ENCODE measurements at places on chromosomes 5 and 9.

GRCh38 chr9:101081641-101082040 is 53.1 kb downstream of the PLPPR1 start:
- DNase-seq: no peak

GRCh38 chr9:81737871-81738507 is 48.6 kb upstream of the TLE1 start:
- no peak for DNase-seq

DNA sequence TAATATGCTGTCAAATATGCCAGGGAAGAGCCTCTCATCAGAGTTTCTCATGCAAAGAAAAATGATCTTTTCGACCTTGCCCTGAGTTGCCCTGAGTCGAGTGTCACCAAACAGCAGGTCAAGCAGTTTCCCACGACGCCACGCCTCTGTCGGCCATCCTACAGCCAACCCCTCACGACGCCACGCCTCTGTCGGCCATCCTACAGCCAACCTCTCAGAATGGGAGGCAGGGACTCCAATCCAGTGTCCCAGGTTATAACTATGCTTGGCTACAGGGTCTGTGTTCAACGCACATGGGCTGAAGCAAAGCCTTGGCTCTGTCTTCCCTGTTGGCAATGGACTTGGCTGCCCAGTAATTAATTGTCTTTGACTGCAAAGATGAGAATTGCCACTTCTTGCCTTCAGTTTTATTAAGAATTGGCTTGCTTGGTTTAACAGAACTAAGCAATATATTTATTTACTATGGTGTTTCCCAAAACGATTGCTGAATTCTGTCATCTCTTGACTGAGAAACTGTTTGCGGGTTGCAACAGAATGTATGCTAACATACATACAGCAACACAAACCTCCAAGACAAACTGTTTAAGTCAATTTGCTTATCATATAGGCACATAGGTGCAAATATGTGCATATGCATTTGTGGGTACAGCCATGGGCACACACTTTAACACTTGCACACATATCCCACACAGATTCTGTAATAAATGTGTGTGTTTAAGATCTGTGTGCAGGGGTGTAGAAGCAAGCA is 352.9 kb downstream of the GLIS3 start:
- no peak for DNase-seq

- DNase-seq: no peak
Observed at GRCh38 chr9:121207371-121207940, 5.8 kb upstream of the RAB14 start.

GRCh38 chr9:128049843-128050242 is 17.3 kb downstream of the NAIF1 start:
- no peak for DNase-seq

GRCh38 chr5:105145152-105145551 is 1582.6 kb upstream of the NUDT12 start:
- no peak for DNase-seq

DNA sequence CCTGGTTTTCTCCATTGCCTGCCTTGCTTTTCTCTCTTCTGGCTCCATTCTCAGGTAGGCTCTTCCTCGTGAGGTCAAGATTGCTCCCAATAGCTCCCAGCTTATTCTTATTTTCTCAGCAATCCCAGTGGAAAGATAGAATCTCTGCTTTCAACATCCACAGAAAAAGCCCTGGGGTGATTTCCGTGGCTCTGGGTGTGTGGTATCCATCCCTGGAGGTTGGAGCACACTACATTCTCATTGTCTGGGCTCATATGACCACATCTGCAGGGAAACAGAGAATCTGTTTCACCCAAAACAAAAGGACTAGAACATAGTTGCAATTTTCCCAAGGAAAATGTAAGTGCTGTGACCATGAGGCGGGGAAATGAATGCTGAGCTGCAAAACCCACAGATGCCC is 236.0 kb downstream of the TENT4A start:
- DNase-seq: no peak

DNA sequence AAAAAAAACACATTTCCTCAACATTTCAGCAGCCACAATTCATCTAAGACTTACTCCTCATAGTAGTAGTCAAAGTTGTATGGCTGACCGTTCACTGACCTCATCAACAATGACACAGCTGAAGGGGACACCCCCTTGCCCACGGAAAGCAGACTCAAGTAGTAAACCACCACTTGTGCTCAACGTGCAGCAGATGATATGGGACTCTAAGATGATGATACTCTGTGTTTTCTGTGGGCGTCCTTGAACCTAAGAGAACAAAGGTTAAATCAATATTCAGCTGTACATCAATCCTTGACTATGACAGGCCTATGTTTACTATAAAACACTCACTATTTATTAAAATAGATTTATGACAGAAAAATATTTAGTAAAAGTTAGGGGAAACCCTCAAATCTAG is 71.6 kb downstream of the SETX start:
- no peak for DNase-seq

- peak; percentile 98 for DNase-seq
Observed at GRCh38 chr5:107808671-107809137, 138.0 kb upstream of the EFNA5 start.

DNA sequence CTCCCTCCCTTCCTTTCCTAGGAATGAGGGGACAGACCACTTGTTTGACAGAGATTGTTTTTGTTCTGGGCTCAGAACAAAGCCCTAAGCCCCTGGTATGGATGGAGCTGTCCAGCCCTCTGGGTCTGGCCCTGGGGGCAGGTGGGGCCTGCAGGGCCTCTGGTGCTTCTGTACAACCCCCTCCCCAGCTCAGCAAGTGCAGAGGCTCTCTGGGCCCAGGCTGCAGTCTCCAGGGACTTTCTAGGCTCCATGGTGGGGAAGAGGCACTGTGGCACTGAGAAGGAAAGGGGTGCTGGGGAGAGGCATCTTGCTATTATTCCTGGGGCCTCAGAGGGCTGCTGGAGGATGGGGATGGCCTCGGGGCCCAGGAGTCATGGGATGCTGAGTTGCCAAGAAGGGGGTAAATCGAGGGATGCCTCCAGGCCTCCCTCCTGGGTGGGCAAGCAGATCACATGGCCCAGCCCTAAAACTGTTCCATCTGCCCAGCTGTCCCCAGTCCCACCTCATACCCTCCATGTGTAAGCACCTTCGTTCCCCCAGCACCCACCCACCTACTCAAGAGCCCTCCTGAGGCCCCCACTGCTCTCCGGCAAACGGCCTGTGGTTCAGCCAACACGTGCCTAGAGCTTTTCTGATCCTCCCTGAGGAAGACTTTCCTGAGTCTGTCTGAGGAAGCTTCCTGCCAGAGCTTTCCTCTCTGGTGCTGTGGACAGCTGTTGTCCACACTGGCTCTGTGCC is 225.7 kb downstream of the CACNA1B start:
- no peak for DNase-seq

GRCh38 chr9:16143310-16143709 is 590.5 kb downstream of the CCDC171 start:
- DNase-seq: no peak

GRCh38 chr9:93256878-93257807 is 73.2 kb downstream of the WNK2 start:
- no peak for DNase-seq

DNA sequence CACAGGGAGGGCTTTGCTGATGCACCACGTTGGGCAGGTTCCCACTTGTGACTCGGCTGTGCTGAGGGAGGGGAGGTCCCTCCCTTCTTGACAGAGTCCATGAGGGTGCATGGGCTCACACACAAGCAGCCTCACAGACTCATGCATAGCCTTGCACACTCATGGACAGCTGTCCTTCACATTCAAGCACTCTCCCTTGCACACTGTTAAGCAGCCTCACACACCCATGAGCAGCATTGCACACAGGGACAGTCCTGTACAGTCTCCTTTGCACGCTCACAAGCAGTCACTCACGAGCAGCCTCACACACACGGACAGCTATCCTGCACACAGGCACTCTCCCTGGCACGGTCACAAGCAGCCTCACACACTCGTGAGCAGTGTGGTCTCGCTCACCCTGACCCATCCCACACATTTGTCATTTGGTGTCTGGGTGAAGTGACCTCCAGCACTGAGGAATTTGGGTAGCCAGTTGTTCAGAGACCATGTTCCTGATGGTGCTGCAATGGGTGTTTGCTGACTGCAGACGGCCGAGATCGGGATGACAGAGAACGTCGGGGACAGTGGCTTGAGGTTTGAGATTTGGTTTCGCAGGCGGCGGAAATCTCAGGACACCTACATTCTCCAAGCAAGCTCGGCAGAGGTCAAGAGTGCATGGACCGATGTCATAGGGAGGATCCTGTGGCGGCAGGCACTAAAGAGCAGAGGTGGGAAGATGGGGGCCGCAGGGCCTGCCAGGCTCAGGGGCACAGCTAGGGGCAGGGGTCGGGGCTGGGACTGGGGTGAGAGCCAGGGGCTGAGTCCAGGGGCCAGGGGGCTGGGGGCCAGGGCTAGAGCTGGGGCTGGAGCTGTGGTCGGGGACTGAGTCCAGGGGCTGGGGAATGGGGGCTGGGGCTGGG is 17.7 kb upstream of the LRRC14B start:
- no peak for DNase-seq

DNA sequence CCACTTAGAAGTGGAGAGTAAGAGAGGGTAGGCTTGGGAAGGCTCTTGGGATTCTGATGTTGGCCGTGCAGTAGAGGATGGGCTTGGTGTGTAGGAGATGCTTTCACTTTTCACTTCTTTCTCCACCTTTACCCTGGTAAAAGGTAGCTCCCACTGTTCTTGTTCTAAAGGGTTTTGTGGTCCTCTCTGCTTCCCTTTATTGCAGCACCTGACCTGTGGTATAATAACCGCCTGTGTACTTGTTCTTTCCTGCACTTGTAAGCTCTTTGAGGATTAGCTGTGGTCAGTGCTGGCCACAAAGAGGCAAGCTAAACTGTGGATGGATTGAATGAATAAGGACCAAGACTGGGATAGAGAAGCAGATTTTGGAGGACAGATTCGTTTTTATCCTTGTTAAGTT is 25.2 kb downstream of the KDM4C start:
- DNase-seq: no peak

DNA sequence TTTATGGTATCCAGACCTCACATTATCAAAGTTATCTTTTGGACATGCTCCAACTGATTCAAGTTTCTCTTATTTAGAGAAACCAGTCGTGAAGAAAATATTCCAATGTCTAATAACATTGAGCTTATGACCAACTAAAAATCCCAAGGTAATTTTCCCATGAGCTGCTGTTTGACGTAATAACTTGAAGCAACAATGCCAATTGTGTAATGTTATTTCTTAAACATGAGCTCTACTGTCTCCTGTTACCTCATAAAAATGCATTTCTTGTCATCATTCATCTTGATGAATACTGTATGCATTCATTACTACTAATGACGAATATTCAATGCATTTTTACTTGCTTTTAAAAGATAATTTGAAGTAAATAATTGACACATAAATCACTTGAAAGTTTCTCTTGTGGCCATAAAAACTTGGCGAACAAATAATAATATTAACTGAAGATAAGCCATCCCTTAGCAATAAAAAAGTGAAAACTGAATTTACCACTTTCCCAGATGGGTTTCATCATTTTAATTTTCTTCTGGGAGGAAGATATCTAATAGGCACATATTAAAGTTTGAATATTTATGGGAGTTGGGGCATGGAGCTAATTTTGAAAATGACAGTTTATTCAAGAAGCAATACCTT is 424 bp upstream of the MARCOL start:
- DNase-seq: no peak

- DNase-seq: no peak
Observed at GRCh38 chr5:75277463-75277862, 40.8 kb upstream of the ANKRD31 start.

DNA sequence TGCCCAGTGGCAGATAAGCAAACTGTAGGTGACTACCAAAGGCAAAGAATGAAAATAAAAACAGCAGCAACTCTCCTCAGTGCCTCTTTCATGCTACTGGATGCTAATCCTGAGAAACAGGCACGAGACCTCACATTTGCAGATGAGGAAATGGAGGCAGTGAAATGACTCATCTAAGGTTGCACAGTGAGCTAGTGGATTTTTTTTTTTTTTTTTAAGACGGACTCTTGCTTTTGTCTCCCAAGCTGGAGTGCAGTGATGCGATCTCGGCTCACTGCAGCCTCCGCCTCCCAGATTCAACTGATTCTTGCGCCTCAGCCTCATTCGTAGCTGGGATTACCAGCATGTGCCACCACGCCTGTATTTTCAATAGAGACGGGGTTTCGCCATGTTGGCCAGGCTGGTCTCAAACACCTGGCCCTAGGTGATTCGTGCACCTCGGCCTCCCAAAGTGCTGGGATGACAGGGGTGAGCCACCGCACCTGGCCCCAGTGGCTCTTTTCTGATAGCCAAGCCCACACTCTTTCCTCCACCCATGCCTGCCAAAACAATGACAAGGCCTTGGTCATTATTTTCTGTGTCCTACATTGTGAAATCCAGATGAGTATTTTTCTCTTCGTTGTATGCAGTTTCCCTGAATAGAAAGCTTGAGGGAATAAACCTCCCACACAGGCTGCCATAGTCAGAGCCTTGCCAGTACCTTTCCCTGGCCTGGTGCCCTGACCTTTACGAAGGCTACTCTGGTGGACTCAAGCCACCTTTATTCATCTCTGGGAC is 19.2 kb downstream of the DOCK2 start:
- DNase-seq: no peak

- no peak for DNase-seq
Observed at GRCh38 chr5:16427587-16427986, 38.0 kb downstream of the ZNF622 start.

DNA sequence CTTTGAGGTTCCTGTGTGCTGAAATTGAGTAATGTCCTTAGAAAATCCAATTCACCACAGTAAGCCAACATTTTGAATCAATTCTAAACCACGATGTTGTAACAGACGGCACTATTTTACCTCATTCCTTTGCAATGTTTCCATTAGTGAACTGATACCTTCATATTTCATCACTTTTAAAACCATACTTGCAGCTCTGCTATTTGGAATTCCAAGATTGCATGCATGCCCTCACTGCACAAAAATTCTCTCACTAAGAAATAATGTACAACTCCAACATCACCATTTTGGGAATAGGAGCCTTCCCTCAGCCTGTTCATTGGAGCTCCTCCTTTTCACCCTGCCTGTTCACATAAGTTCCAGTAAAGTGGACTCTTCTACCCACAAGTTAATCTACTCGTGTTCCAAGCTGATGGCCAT is 74.8 kb upstream of the TGFBR1 start:
- DNase-seq: no peak
